ENCODE measurements at places on chromosomes 6 and 20.

DNA sequence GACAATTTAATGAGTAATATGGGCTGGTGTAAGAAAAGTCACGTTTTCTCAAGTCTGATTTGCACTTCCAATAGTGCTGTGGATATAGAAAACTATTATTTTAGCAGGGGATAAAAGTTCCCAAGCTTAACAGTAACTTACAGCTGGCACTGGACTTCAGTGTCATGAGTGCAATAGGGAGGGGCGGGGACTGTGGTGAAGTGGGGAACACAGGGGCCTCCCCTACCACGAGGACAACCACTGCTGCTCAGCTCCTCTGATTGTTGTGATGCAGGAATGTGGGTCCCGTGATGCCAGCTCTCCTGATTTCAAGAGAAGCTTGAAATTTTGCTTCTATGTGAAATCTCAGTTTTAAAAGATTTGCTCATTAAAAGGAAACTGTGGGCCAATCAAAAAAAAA lies 24.0 kb downstream of the SLC13A3 start:
- DNase-seq = no peak

DNA sequence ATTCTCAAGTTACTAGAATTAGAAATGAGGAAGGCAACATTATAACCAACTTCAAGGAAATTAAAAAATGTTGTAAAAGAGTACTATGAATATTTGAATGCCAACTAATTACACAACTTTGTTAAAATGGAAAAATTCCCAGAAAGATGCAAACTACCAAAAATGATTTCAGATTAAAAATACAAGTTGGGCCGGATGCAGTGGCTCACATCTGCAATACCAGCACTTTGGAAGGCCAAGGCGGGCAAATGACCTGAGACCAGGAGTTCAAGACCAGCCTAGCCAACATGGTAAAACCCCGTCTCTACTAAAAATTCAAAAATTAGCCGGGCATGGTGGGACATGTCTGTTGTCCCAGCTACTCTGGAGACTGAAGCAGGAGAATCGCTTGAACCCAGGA lies 874.2 kb upstream of the GJE1 start:
- no peak for DNase-seq

DNA sequence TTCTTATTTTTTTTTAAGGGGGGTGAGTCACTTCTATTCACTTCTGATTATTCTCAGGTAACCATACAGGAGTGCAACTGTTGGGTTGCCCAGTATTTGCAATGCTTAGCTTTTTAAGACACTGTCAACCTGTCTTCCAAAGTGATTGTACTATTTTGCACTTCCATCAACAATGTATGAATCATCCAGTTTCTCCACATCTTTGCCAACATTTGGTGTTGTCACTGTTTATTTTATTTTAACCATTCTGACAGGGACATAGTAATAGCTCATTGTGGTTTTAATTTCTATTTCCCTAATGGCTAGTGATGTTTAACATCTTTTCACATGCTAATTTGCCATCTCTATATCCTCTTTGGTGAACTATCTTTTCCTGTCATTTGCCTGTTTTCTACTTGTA lies 1.4 kb upstream of the SLC13A3 start:
- no peak for DNase-seq

GRCh38 chr6:34465531-34466241 lies at the start of gene PACSIN1:
TSS of gene PACSIN1 (plus strand) at chr6:34466076. CDS start at chr6:34526306, 60,230 bp downstream.
- no peak for DNase-seq

- DNase-seq = no peak
Observed at GRCh38 chr6:152636021-152636608, 1.0 kb downstream of the SYNE1 start.

DNA sequence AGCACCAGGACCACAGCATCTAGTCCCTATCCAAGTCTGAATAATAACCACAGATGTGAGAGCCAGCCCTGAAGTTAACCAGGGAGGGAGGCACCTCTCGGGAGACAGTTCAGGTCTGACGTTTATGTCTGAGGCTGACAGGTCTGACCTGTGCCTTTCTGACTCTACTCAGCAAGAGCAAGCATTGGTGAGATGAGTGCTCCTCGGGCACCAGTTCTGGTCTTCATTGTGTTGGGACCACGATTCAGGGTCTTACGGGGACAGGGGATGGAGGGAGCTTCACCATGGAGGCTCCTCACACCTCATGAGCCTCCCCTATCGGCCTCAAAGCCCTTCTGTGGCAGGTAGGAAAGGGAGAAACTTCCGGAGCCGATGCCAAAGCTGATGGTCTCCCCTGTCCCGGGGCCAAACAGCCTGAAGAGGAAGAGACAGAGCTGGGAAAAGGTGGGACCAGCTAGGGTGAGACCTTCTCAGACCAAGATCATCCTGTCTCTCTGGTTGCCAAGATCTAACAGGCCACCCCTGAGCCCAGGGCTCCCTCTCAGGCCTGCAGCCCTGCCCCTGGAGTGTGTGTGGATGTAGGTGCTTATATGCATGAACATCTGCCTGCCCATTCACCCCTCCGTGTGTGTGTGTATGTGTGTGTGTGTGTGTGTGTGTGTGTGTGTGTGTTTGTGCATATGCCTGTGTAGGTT lies 170.5 kb downstream of the VEGFA start:
- no peak for DNase-seq

- no peak for DNase-seq
Observed at GRCh38 chr6:113500221-113500620, 356.9 kb upstream of the MARCKS start.

DNA sequence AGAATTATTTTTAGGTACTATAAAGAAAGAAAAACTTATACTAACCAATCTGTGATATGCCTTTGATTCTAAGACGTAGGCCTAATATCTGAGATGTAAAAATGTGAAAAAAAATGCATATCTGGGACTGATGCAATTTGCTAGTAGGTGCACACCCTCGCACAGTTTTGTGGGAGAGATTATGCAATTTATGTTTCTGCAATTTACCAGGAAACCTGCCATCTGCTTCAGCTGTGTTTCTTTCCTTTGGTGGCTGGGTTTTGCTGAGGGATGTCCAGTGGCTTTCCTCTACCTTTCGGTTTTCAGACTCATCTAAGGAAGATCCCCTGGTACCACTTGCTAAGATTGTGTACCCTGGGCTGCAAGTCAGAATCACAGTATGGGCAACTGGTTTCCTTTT lies 186.9 kb downstream of the ZFP64 start:
- no peak for DNase-seq

- DNase-seq = no peak
Observed at GRCh38 chr20:48802647-48803046, 25.2 kb downstream of the PREX1 start.

- no peak for DNase-seq
Observed at GRCh38 chr6:14118091-14118439, 493 bp downstream of the CD83 start.

DNA sequence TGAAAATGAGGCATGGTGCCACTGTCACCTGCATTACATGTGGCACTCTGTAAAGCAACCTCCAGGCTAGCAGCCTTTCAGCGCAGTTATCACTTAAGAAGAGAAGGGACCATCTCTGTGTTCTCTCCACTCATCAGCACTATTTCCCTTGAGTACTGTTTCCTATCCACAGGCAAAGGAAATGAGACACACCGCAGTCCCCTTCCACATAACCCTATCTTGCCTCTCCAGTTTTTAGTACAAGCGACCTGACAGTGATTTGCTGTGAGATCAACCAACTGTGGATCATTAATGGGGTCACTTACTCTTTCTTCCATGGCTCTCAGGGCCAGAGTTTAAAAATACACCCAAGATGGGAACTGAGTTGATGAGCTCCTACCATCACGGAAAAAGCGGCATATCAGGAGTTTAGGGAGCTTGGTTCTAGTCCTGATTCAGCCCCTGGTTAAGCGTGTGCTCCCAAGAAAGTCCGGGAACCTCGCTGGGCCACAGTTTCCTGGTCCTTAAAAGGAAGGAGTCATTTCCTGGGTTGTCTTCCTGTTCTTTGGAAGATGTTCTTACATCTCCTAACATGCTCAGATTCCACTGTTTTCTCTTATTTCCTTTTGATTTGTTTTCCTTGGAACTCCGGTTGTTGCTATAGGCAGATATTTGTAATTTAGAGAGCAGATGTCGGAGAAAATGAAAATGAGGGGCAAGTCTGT lies 27.3 kb downstream of the PRDM1 start:
- DNase-seq = no peak

DNA sequence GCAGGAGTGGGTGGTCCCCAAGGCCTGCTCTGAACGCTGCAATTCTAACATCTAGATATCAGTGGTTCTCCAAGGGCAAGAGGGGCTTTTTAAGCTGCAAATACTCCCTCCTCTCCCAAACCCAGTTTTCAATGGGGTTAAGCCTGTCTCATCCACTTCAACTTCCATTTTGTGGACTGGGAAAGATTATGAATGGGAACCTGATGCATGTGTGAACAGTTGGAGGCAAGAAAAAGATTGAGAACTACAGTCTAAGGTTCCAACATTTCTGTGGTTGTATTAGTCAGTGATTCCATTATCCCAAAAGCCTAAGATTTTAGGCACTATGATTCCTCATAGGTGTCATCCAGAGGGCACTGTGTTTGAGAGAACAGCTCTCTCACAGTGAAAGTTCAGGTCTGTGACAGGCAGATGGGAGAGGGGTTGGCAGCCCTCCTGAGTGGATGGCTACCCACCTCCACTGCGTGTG lies 53.7 kb downstream of the HNF4A start:
- no peak for DNase-seq

- DNase-seq = no peak
Observed at GRCh38 chr6:157967486-157967885, 14.2 kb upstream of the SYNJ2 start.

GRCh38 chr6:131054392-131055250 lies 8.4 kb downstream of the EPB41L2 start:
- no peak for DNase-seq

DNA sequence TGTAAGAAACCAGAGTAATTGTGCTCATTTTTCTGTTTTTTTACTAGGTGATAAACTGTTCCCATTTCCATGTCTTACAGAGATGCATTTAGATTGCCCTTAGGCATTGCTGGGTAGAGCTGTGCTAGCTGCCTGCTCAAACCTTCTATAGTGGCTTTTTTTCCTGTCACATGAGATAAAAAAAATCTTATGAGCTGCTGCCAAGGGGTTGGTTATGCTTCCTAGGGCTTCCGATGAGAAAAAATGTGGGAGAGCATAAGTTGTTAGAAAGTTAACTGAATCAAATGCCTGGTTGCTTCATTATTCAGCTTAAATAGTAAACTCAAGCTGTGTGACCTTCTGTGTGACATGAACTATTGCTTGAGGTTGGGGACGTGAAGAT lies 50.0 kb upstream of the NOX3 start:
- DNase-seq = no peak

GRCh38 chr20:51162015-51162414 lies 139.1 kb upstream of the KCNG1 start:
- DNase-seq = no peak

DNA sequence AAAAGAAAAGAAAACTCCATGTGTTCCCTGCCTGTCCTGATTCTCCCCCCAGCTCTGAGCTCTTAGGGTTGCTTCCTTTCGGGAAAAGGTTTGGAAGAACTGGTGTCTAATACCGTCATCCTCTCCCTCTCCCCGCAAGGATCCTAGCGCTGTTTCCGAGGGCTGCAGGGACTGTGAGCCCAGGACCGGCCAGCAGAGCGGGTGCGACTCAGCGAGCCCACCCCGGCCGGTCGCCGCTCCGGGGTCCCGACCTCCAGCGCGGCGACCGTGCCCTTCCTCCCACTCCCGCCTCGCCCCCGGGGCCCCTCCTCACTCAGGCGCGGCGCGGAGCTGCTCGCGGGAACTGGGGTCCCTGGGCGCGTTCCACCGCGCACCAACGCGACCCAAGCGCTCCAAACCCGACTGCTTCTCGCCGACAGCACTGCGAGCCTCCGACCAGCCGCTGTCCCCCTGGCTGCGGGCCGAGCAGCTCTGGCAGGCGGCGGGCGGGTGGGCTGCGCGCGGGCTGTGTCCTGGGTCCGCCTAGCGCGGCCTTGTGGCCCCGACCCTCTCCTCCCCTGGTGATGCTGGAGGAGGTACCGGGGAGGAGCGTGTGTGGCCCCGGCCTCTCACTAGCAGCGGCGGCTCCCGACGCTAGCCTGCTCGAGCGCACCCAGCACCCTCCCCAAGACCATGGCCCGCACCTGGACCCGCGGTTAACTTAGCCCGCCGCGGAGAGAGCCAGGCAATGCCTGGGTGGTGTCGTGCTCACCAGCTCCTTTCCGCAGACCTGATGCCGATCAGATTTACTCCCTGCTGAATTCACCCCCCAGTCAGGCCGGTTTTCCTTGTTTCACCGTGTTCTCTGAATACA lies at the start of gene PLA2G7:
Gene PLA2G7 (minus strand): TSS at position 509 of the 853 bp plus-strand sequence. CDS start 12,484 bp downstream, outside the sequence.
- no peak for DNase-seq

GRCh38 chr20:62595491-62595890 lies 46.8 kb upstream of the SLCO4A1 start:
- DNase-seq = no peak

- no peak for DNase-seq
Observed at GRCh38 chr6:81834141-81834681, 81.7 kb upstream of the TENT5A start.

DNA sequence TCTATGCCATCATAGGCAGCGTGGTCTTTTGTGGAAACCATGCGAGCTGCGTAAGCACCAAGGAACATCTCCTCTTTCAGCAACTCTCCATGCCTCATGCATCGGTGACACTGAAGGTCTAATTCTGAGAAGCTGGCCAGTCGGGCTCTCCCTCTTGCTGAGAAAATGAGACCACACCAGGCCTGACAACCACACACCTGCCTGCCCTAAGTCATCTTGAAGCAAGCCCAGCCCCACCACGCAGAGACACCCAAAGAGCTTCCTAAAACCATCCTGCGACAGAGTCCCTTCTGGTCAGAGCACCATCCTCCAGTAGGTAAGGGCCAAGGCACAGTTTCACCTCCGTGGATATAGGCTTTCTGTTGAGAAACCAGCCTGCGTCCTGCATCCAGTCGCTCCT lies 26.6 kb downstream of the PREX1 start:
- DNase-seq = no peak

DNA sequence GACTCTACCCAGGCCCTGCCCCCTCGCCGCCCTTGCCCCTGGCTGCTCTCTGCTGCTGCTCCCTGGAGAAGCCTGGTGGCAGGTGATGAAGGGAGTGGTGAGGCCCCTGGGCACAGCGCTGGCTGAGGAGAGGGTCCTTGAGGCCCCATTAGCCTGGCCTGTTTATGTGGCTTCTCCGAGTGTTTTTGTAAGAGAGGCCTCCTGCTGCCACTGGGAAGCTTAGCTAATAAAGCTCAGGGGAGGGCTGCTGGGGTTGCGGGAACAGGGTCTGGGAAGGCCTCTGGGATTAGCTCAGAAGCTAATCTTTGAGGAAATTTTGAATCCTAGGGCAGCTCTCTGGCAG lies 15.5 kb downstream of the EBF4 start:
- no peak for DNase-seq

DNA sequence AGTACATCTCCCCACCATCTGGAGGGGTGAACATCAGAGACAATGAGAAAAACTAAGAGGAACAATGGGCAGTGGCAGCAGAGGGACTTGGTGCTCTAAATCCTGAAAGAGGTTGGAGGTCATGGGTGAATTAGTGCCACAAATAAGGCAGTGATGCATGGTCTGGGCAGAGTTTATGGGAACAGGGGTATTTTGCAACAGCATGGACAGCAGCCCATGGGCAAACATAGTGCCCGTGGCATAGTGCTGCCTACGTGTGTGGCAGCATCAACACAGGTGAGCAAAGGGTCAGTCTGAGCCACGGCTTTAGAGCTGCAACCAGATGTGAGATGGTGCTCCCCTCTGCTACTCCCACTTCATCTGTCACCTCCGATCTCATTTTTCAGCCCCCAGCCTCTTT lies 459.1 kb upstream of the CITED2 start:
- no peak for DNase-seq
